ENCODE measurements at places on chromosomes 11 and 22. TPM values are rescaled to one million over a fixed set of nuclear protein-coding genes. Genes with fewer than 3 reads are reported as not detected.

GRCh38 chr11:73011126-73011817 lies 130.8 kb downstream of the FCHSD2 start:
- no peaks in the 10 kb centered on the region for H3K4me1 ChIP-seq
- peaks cover 23% of the 10 kb centered on the region for H3K36me3 ChIP-seq
- H3K27ac ChIP-seq = no peak overlapping the region
- DNase-seq = no peak
- peaks cover 2% of the 10 kb centered on the region for H3K27me3 ChIP-seq

GRCh38 chr11:108871867-108872266 lies 207.0 kb downstream of the DDX10 start:
- no peak overlapping the region for H3K4me3 ChIP-seq
- no peak overlapping the region for H3K27ac ChIP-seq
- no peaks in the 10 kb centered on the region for H3K27me3 ChIP-seq
- no peaks in the 10 kb centered on the region for H3K4me1 ChIP-seq

DNA sequence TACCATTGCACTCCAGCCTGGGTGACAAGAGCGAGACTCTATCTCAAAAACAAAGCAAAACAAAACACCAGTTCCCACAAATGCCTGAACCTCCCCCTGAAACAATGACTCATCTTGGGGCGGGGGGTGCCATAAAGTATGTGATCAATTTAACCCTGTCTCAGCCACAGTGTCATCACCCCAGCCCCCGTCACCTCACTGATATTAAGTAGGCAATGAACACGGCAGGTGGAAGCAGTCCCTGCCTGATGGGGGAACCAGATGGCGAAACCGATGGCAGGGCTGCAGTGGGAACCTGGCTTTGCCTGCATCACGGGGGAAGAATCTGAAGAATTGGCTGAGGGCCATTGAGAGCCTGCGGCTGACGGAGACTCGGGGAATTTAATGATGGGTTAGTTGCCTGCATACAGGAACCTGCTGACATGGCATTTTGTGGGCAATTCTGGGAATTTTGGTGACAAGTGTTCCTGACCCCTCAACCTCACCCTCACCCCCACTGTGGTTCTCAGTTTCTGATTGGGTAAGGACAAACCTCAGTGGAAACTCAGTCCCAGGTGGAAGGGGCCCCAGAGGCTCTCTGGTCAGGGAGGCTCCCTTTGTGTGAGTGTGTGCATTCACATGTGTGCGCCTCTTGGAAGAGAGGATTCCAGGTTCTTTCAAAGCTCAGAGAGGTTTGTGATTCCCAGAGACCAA lies 39.1 kb upstream of the SHISAL1 start:
- peak overlapping the region; percentile 79 for H3K27ac ChIP-seq
- peak; percentile 63 for DNase-seq
- peaks cover 13% of the 10 kb centered on the region for H3K27me3 ChIP-seq
- peak overlapping the region; percentile 30 for H3K4me3 ChIP-seq

DNA sequence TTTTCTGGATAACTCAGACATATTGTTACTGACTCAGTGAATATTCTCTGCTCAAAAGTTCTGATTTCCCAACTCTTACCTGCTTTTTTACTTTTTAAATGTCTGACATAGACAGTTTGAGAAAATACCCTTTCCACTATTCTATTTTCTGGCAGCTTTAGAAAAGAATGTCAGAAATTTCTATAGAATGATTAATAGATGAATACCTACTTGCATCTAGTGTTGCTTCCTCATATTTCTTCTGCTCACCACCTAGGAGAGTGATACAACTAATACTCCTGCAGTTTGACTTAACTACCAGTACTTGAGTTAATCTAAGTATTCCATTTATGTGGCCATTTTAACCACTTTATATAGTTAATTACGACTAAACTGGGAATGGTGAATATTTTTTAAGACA lies 55.2 kb downstream of the KDM2A start:
- no peak overlapping the region for H3K27ac ChIP-seq
- H3K27me3 ChIP-seq = no peaks in the 10 kb centered on the region
- no peaks in the 10 kb centered on the region for H3K36me3 ChIP-seq
- H3K4me1 ChIP-seq = no peaks in the 10 kb centered on the region
- DNase-seq = no peak
- H3K4me3 ChIP-seq = no peak overlapping the region

DNA sequence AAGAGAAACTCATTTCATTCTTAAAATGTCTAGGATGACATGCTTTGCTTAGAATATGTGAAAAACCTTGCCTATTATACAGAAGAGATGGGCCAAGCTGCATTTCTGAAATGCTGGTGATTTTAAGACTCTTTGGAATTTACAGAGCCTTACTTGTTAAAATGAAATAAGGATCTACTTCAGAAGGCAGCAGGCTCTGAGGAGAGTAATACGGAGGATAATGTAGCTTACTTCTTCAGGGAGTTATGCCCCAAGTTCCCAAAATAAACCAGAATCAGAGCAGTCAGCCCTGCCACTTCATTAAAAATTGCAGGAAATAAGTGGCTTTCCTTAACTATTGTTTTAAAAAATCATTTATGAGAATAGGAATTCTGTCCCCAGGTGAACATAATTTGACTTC lies 1000.3 kb upstream of the RAG2 start:
- H3K36me3 ChIP-seq = peaks cover 3% of the 10 kb centered on the region
- DNase-seq = no peak
- H3K4me1 ChIP-seq = peaks cover 3% of the 10 kb centered on the region
- no peaks in the 10 kb centered on the region for H3K27me3 ChIP-seq

DNA sequence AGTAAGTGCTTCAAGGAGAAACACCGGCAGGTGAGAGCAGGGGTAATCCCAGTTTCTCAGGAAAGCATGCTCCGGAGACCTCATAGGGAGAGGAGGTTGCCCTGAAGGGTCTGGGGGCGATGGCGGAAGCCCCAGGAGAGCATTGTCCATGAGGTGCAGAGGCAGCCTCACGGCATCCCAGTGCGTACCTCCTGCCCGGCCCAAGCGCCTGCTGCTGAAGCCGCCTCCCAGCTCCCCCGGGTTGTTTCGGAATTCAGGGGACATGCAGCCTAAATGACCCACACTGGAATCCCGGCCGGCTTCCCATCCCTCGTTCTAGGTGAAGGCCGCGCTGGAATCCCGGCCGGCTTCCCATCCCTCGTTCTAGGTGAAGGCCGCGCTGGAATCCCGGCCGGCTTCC lies 2.7 kb downstream of the ZBED4 start:
- peaks cover 29% of the 10 kb centered on the region for H3K4me1 ChIP-seq
- H3K27ac ChIP-seq = no peak overlapping the region
- H3K4me3 ChIP-seq = peak overlapping the region; percentile 96
- peaks cover 11% of the 10 kb centered on the region for H3K27me3 ChIP-seq

DNA sequence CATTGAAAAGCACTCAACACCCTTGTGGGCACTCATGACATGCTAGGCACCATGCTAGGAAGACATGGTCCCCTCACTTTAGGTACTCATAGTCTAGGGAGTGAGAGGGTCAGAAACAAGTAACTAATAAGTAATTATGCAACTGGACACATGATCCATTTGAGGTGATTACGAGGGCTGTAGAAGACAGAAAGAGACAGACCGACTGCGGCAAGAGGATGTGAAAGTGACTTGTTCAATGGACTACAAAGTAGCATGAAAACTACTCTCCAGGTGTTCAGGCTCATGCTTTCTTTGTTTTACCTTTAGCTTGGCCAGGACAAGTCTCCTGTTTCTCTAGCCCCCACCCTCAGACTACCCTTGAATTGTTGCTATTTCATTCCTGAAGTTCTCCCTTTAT lies 310.8 kb upstream of the SORL1-AS1 start:
- peaks cover 10% of the 10 kb centered on the region for H3K4me1 ChIP-seq
- no peak for DNase-seq
- no peak overlapping the region for H3K4me3 ChIP-seq

DNA sequence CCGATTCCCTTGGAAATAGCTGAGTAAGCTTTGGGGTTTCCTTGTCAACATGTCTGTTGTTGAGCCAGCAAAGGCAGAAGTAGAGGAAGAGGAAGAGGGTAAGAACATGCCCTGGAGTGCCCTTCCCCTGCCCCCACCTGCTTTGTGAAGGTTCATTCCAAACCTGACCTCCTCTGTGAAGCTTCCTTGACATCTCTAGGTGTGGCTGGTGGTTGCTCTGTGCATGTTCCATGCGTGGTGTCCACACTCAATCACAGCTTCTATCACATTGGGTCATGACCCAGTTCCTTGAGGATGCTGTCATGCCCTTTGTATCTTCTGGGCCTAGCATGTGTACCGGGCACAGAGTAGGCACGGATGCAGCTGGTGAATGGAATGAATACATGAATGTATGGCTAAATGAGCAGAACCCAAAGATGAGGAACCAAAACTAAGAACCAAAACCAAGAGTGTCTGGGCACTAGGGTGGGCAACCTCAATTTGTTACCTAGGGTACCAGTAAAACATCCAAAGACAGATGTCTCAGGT lies 23.7 kb upstream of the FXYD6 start:
- H3K27me3 ChIP-seq = peaks cover 7% of the 10 kb centered on the region
- no peak overlapping the region for H3K4me3 ChIP-seq
- H3K36me3 ChIP-seq = no peaks in the 10 kb centered on the region
- no peak for DNase-seq
- H3K27ac ChIP-seq = no peak overlapping the region

DNA sequence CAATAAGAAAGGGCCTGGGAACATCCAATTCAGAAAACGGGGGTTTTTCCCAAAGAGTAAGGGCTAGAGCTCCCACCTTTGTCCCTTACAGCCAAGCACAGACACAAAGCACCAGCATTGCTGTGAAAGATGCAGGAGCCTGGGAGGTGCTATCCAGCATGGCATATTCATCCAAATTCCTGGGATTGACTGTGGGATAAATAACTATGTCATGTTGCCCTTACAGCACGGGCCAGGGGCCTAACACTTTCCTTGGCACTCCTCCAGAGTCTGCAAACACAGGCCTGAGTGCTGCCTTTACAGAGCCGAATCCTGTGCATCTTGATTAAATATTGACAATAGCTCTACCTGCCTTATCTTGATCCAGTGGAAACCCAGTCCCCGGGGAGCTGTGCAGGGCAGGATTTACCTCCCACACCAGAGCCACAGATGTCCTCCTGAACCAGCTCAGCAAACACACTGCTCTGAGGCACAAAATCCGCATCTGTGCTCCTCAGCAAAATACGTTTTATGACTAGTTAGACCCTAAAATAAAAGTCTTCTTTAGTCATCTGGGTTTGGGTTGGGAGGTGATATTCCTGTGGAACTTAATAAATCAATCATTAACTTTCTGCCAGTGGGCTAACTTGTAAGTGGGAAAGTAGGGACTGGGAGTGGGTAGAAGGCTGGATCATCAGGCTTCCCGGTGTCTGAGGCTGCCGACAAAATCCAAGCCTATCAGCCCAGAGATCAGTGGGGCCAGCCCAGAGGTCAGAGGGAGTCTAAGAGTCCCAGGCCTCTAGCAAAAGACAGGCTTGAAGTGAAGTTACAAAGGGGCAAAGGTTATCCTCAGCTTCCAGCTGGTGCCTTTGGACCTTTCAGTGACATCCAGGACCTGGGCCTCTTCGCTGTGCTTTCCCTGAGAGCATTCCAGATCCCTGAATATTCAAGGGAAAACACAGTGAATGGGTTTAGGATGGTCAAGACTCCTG lies 36.5 kb downstream of the POU2AF3 start:
- peaks cover 2% of the 10 kb centered on the region for H3K4me1 ChIP-seq
- DNase-seq = no peak
- H3K27me3 ChIP-seq = no peaks in the 10 kb centered on the region
- no peak overlapping the region for H3K27ac ChIP-seq

DNA sequence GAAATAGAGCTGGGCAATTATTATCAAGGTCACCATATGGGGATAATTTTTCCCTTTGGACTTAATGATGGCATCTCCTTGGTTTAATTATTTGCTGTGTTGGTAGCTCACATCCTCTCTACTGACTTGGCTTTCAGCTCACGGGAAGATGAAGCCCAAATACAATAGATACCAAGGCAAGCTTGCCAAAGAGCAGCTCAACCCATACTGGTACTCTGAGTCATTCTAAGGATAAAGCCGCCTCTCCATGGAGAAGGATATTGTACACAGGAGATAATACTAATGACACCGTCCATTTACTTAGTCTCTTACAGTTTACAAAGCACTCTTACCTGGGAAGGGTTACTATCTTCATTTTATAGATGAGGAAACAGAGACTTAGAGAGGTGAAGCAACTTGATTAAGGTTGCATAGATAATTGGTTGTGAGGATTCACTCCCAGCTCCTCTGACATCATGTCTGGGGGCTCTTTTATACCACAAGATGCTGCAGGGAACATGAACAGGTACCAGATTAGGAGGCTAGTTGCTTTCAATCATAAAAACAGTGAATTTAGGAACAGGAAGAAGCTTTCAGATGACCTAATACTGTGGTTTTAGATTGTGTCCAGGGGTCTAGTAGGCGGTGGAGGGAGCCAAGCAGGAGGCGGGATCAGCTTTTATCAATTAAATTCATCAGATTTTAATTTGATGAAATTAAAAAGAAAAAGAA lies 48.3 kb upstream of the PICALM start:
- H3K36me3 ChIP-seq = peaks cover 2% of the 10 kb centered on the region
- DNase-seq = no peak
- peaks cover 1% of the 10 kb centered on the region for H3K27me3 ChIP-seq
- H3K4me1 ChIP-seq = no peaks in the 10 kb centered on the region
- no peak overlapping the region for H3K27ac ChIP-seq

DNA sequence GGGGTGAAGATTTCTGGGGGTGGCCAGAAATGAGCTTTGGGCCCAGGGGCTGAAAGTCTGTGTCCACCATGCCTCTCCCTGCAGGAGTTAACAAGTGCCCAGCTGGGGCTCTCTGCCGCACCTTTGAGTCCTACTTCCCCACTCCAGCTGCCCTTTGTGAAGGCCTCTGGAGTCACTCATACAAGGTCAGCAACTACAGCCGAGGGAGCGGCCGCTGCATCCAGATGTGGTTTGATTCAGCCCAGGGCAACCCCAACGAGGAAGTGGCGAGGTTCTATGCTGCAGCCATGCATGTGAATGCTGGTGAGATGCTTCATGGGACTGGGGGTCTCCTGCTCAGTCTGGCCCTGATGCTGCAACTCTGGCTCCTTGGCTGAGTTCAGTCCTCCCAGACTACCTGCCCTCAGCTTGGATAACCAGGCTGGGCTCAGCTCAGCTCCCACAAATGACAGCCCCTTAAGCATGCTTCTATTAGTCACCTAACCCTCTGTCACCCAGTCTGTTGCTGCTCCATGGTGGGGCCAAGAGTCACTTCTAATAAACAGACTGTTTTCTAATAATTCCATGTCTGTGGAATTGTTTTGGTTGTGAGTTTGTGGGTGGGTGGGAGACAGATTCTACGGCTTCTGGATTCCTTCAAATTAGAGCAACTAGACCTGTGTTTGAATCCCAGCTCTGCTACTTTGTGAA lies 3.0 kb upstream of the INPPL1 start:
- DNase-seq = no peak
- no peak overlapping the region for H3K4me3 ChIP-seq
- peaks cover 4% of the 10 kb centered on the region for H3K4me1 ChIP-seq

Gene MS4A2
- total RNA-seq = not detected

Gene ZBTB16
- 9.0 TPM for total RNA-seq

Gene CCDC87
- total RNA-seq = 0.51 TPM

Gene PACSIN3
- total RNA-seq = 2.2 TPM

Gene ZNF70
- total RNA-seq = 9.0 TPM
